ENCODE measurements at places on chromosomes 13 and 19. TPM values are rescaled to one million over a fixed set of nuclear protein-coding genes. Genes with fewer than 3 reads are reported as not detected.

- DNase-seq, result no peak
These were observed 20.3 kb upstream of the GGACT start for GRCh38 chr13:100608906-100609305.

DNA sequence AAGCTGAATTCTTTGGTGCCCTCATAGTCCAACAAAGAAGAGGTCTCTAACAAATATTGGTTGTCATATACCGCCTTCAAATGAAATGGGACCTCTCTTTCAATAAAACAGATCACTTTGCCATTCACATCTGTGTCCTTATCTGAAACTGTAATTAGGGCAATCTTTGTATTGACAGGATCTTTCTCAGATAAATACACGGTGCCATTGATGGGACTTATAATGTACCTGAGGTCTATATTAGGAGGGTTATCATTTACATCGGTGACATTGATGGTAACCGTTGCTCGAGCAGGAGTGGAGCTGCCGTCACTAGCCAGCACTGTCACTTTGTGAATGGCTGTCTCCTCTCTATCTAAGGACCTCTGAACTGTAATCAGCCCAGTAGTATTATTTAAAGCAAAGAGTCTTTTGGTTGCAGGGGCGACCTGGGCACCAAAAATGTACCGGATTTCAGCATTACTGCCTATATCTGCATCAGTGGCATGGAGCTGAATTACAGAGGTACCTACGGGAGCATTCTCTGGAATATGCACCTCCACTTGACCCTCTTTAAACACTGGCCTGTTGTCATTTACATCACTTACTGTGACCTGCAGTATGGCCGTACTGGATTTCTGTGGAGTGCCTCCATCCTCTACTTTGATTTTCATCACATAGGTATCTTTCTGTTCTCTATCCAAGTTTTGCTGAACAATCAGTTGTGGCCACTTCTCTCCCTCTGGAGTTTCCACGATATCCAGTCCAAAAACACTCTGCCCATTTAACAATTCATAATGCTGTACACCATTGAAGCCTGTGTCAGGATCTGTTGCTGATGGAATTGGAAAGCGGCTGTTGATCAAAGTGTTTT lies 2.8 kb downstream of the PCDH9 start:
- DNase-seq, result no peak

- no peak for DNase-seq
These were observed 3.3 kb upstream of the KLK15 start for GRCh38 chr19:50836543-50837195.

DNA sequence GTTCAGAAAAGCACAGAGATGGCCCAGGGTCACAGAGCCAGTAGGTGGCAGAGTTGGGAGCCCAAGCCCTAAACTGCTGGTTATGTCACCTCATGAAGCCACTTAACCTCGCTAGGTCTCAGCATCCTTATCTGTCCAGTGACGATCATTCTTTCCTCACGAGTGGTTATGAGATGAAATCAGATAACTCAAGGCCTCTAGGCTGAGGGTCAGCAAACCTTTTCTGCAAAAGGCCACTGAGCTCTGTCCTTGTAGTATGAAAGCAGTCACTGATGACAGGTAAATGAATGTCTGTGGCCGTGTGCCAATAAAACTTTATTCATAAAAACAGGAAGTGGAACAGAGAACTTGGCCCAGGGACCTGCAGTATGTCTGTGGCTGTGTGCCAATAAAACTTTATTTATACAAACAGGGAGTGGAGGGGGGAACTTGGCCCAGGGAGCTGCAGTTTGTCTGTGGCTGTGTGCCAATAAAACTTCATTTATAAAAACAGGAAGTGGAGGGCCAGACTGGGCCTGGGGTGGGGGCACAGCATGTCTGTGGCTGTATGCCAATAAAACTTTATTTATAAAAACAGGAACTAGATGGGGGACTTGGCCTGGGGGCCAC lies 71.2 kb downstream of the GNG7 start:
- DNase-seq, result peak; percentile 15

GPR12 gene
- not detected for polyA plus RNA-seq

All from fibroblast of lung (primary cell).